ENCODE measurements at places on chromosomes 3 and 15.

GRCh38 chr15:51366920-51367319 lies 25.5 kb downstream of the GLDN start:
- H3K36me3 ChIP-seq: no peaks in the 10 kb centered on the region
- no peaks in the 10 kb centered on the region for H3K27me3 ChIP-seq
- no peak overlapping the region for H3K4me3 ChIP-seq
- no peak for DNase-seq
- H3K4me1 ChIP-seq: no peaks in the 10 kb centered on the region

- no peaks in the 10 kb centered on the region for H3K27me3 ChIP-seq
- no peak overlapping the region for H3K27ac ChIP-seq
- no peak for DNase-seq
- no peak overlapping the region for H3K4me3 ChIP-seq
Measured at GRCh38 chr3:4311496-4311895, 8.3 kb downstream of the SETMAR start.

- peaks cover 38% of the 10 kb centered on the region for H3K4me1 ChIP-seq
- DNase-seq: peak; percentile 58
- H3K36me3 ChIP-seq: peaks cover 50% of the 10 kb centered on the region
- no peaks in the 10 kb centered on the region for H3K27me3 ChIP-seq
- H3K27ac ChIP-seq: peak overlapping the region; percentile 92
Measured at GRCh38 chr15:77002954-77003912, 8.3 kb downstream of the PSTPIP1 start.

- H3K27me3 ChIP-seq: no peaks in the 10 kb centered on the region
- no peak overlapping the region for H3K27ac ChIP-seq
- no peak for DNase-seq
- no peaks in the 10 kb centered on the region for H3K36me3 ChIP-seq
- H3K4me1 ChIP-seq: no peaks in the 10 kb centered on the region
Measured at GRCh38 chr3:85455561-85456200, 496.9 kb downstream of the CADM2 start.

DNA sequence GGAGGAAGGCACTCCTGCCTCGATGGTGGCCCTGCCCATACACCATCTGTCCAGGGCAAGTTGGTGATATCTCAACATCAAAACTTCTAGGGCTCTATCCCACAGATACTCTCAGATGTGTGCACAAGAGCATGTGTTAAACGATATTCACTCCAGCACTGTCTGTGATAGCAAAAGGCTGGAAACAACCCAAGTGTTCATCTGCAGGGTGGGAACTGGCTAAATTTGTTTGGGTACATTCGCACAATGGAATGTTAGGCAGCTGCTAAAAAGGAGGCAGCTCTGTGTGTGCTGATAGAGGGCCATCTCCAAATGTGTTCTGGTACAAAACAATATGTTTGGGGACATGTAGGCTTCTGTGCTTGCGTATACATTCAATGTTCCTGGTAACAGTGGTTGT lies 19.8 kb downstream of the IGDCC4 start:
- DNase-seq: no peak
- no peak overlapping the region for H3K27ac ChIP-seq
- H3K36me3 ChIP-seq: no peaks in the 10 kb centered on the region
- H3K27me3 ChIP-seq: peaks cover 20% of the 10 kb centered on the region

- DNase-seq: no peak
- no peaks in the 10 kb centered on the region for H3K4me1 ChIP-seq
- no peak overlapping the region for H3K4me3 ChIP-seq
- H3K27ac ChIP-seq: no peak overlapping the region
- no peaks in the 10 kb centered on the region for H3K36me3 ChIP-seq
- no peaks in the 10 kb centered on the region for H3K27me3 ChIP-seq
Measured at GRCh38 chr15:83709241-83709640, 55.3 kb downstream of the ADAMTSL3 start.

GRCh38 chr15:84961114-84961452 lies 20.6 kb upstream of the PDE8A start:
- no peak overlapping the region for H3K4me3 ChIP-seq
- H3K4me1 ChIP-seq: peaks cover under 1% of the 10 kb centered on the region
- H3K27ac ChIP-seq: no peak overlapping the region
- no peaks in the 10 kb centered on the region for H3K36me3 ChIP-seq

- H3K4me1 ChIP-seq: no peaks in the 10 kb centered on the region
- H3K4me3 ChIP-seq: no peak overlapping the region
- peaks cover 27% of the 10 kb centered on the region for H3K36me3 ChIP-seq
- no peak overlapping the region for H3K27ac ChIP-seq
- no peak for DNase-seq
Measured at GRCh38 chr15:25486051-25486450, 47.2 kb upstream of the UBE3A start.

DNA sequence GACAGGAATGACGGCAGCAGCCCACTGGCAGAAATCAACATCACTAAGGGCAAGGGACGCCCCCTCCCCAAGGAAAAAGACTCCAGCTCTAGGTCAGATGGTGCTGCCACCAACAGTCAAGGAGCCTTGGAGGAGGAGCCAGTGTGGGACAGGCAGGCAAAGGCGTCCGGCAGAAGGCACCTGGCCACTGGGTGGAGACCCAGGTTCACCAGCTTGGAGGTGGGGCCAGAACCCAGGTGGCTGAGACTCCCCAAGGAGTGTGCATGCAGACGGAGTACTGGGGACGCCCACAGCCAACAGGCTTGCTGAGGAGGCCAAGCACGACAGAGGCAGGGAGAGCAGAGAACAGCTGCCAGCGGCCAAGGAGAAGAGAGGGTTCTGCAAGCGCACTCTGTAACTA lies 35.2 kb downstream of the PTPN23 start:
- H3K4me3 ChIP-seq: no peak overlapping the region
- H3K36me3 ChIP-seq: peaks cover 49% of the 10 kb centered on the region
- no peaks in the 10 kb centered on the region for H3K27me3 ChIP-seq
- H3K27ac ChIP-seq: peak overlapping the region; percentile 61
- peaks cover 8% of the 10 kb centered on the region for H3K4me1 ChIP-seq

DNA sequence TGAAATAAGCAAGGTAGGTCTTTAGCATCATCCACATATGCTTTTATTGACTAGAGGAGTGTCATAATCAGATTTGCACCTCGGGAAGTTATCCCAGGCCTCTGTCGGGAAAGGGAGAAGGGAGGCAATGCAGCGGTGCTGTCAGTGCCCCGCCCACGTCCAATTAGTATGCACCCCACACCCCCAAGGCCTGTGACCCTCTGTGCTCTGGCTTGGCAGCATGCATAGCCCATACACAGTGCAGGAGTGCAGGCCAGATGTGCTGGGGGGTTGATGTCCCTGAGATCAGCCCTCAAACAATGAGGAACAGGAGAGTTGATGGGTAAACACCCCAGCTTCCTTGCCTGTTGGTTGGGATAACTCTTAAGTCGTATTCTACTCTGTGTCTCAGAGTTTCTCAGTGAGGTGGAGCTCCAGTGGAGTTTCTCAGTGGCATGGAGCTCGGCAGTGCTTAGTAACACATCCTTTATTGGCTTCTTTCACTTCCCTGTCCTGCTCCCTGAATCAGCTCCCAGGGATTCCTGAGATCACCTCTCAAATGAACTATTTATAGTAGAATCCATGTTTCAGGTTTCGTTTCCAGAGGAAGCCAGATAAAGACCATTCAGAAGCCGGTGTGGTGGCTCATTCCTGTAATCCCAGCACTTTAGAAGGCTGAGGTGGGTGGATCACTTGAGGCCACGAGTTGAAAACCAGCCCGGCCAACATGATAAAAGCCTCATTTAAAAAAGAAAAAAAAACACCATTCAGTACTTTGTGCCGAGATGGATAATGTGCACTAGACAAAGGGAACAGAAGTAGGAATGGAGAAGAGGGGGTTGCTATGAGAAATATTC lies 26.7 kb upstream of the NDUFB4 start:
- no peak overlapping the region for H3K27ac ChIP-seq
- DNase-seq: no peak
- H3K27me3 ChIP-seq: no peaks in the 10 kb centered on the region

DNA sequence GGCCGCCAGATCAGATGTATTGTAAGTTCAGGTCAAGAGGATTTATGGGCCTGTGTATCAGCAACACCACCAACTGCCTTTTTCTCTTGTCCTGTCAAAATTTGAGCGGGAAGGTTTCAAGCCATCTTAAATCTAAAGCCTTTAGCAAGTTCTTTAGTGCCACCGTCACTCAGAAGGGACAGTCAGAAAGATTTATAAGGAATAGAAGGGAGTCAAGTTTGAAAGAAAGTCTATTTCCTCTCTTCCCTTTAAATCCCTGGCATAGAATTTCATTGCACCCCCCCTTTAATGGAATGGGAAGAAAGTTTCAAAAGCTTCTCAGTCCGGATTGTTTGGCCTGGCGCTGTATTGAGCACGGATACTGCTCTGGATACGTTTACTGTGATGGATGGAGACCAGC lies 359.4 kb downstream of the FEZF2 start:
- no peak for DNase-seq
- no peak overlapping the region for H3K4me3 ChIP-seq
- no peaks in the 10 kb centered on the region for H3K4me1 ChIP-seq
- no peaks in the 10 kb centered on the region for H3K36me3 ChIP-seq

GRCh38 chr3:140500473-140500872 lies 177.4 kb upstream of the TRIM42 start:
- no peaks in the 10 kb centered on the region for H3K36me3 ChIP-seq
- peaks cover 20% of the 10 kb centered on the region for H3K27me3 ChIP-seq
- no peaks in the 10 kb centered on the region for H3K4me1 ChIP-seq
- H3K4me3 ChIP-seq: no peak overlapping the region
- no peak for DNase-seq

DNA sequence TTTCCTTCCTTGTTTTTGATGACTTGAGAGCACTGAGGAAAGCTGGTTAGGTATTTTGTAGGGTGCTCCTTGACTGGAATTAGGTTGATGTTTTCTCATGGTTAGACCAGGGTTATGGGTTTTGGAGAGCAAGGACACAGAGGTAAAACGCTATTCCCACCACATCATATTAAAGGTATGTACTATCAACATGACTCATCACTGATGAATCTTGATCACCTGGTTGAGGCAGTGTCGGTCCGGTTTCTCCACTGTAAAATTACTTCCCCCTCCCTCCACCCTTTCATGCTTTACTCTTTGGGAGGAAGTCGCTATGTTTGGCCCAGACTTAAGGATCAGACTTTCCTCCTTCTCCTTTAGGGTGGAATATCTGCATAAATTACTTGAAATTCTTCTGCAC lies 201.6 kb downstream of the EDEM1 start:
- H3K36me3 ChIP-seq: no peaks in the 10 kb centered on the region
- H3K4me3 ChIP-seq: no peak overlapping the region
- DNase-seq: no peak
- no peak overlapping the region for H3K27ac ChIP-seq
- peaks cover 2% of the 10 kb centered on the region for H3K4me1 ChIP-seq
- peaks cover 15% of the 10 kb centered on the region for H3K27me3 ChIP-seq

- no peak within 1 kb of the TSS for H3K27ac ChIP-seq
- H3K27me3 ChIP-seq: peaks cover 32% of the 10 kb centered on the region
- peak; percentile 8 for DNase-seq
- H3K4me3 ChIP-seq: peak within 1 kb of the TSS; percentile 84
- no peaks in the 10 kb centered on the region for H3K36me3 ChIP-seq
- peaks cover 7% of the 10 kb centered on the region for H3K4me1 ChIP-seq
Measured at GRCh38 chr3:185152410-185153170, at the start of gene C3orf70. Gene C3orf70 (minus strand): TSS chr3:185153060. CDS start chr3:185152823, 237 bp downstream.

DNA sequence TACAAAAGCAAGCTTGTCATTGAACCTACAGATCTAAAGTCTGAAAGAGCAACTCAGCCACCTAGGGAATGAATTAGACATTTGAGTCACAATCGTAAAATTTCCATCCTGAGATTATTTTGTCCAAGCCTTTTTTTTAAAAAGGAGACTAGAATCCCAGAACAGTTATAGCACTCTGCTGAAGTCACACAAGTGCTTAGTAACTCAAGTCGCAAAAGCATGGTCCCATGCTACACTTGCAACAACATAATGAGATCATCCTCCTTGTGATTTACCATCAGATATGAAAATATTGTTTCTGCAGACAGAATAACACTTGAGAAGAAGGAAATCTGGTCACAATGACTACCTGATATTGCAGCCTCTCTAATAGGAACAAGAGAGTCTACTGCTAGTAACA lies 106.7 kb downstream of the ZIC4 start:
- H3K27me3 ChIP-seq: no peaks in the 10 kb centered on the region
- no peak for DNase-seq
- H3K4me1 ChIP-seq: no peaks in the 10 kb centered on the region

DNA sequence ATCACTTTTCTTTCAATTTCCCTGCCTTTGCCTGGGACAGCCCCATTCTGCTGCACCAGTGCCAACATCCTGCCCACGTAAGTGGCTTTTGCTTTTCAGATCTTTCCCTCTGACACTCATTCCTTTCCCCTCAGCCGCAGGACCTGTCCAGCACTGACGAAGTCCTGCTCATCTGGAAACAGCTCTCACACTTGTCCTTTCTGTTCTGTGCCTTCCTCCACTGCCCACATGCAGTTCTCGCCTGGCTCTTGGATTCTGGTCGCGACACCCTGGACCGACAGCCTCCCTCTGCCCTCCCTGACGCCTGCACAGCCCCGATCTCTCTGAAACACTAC lies 99.7 kb downstream of the ADCY5 start:
- H3K36me3 ChIP-seq: no peaks in the 10 kb centered on the region
- H3K27ac ChIP-seq: no peak overlapping the region
- peaks cover 7% of the 10 kb centered on the region for H3K4me1 ChIP-seq
- H3K4me3 ChIP-seq: no peak overlapping the region
- DNase-seq: no peak

- H3K36me3 ChIP-seq: peaks cover 40% of the 10 kb centered on the region
- H3K27ac ChIP-seq: no peak overlapping the region
Measured at GRCh38 chr3:11591391-11592282, 52.1 kb downstream of the VGLL4 start.

DNA sequence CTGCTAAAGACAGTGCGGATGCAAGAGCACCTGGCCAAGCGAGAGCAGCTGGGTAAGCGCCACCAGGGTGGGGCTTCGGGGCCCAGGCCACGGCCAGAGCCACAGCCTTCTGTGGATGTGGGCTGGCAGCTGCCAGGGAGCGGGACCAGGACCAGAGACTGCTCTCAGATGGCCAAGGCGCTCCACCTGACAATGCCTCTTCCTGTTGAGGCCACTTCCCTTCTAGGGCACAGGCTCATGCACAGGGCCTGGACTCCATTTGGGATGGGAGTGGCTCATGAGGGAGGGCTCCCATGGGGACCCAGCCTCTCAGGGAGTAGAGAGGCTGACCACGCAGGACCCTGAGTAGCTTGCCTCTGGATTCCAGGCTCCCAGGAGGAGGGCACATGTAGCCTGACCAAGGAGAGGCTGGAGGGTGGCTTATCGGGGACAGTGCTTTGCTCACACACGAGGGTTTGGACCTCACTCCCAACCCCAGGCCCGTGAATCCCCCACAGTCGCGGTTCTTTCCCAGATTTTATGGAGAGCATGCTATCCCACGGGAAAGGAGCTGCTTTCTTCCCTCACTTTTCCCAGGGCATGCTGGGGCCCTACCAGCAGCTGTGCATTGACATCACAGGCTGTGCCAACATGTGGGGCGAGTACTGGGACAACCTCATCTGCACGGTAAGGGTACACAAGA lies 25.1 kb downstream of the ACAA1 start:
- no peak overlapping the region for H3K27ac ChIP-seq
- no peaks in the 10 kb centered on the region for H3K27me3 ChIP-seq
- DNase-seq: no peak
- no peaks in the 10 kb centered on the region for H3K4me1 ChIP-seq
- no peak overlapping the region for H3K4me3 ChIP-seq

GRCh38 chr3:168812234-168812633 lies 716.5 kb upstream of the GOLIM4 start:
- H3K36me3 ChIP-seq: no peaks in the 10 kb centered on the region
- DNase-seq: no peak
- H3K27ac ChIP-seq: no peak overlapping the region
- no peaks in the 10 kb centered on the region for H3K4me1 ChIP-seq
